ENCODE measurements at places on chromosomes 12 and 14.
A peak's percentile ranks its signal among the peaks of the same experiment; 100 is the strongest.

DNA sequence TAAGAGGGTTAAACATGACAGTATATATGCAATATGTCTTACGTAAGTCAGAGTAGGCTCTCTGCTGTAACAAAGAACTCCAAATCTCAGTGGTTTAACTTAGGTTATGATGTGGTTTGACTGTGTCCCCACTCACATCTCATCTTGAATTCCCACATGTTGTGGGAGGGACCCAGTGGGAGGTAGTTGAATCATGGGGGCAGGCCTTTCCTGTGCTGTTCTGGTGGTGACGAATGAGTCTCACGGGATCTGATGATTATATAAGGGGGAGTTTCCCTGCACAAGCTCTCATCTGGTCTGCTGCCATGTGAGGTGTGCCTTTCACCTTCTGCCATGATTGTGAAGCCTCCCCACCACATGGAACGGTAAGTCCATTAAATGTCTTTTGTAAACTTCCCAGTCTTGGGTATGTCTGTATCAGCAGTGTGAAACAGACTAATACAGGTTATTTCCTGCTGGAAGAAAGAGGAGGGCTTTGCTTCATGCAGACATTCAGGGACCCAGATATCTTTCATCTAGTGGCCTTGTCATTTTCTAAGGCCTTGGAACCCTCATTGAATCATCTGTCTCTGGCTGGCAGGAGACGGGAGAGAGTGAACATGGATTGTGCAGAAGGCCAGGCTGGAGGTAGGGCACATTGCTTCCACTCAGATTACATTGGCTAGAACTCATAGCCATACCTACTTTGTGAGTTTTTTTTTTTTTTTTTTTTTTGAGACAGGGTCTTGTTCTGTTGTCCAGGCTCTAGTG is 96.1 kb downstream of the CRADD start:
- H3K4me1 ChIP-seq: peaks cover 17% of the 10 kb centered on the region
- no peak for DNase-seq
- H3K36me3 ChIP-seq: no peaks in the 10 kb centered on the region
- H3K27me3 ChIP-seq: no peaks in the 10 kb centered on the region
- H3K27ac ChIP-seq: no peak overlapping the region

GRCh38 chr14:104821971-104822608 is 21.2 kb downstream of the ZBTB42 start:
- H3K4me3 ChIP-seq: no peak overlapping the region
- no peak for DNase-seq
- no peaks in the 10 kb centered on the region for H3K27me3 ChIP-seq
- H3K36me3 ChIP-seq: no peaks in the 10 kb centered on the region

DNA sequence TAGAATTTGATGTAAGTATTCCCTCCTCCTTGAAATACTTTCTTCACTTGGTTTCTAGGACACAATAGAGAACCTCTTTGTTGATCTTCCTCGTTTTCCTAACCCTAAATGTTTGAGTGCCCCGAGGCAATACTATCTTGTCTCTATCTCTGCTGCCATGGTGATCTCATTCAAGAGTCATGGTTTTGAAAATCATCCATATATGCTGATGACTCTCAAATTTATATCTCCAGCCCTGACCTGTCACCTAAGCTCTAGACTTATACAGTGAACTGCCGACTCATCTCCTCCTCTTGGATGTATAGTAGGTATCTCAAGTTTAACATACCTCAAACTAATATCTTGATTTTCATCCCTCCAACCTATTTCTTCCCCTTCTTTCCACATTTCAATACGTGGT is 71.4 kb downstream of the RIC8B start:
- DNase-seq: no peak
- no peaks in the 10 kb centered on the region for H3K36me3 ChIP-seq
- H3K27me3 ChIP-seq: no peaks in the 10 kb centered on the region
- no peak overlapping the region for H3K27ac ChIP-seq
- no peaks in the 10 kb centered on the region for H3K4me1 ChIP-seq

- no peaks in the 10 kb centered on the region for H3K4me1 ChIP-seq
- H3K27ac ChIP-seq: no peak overlapping the region
- no peaks in the 10 kb centered on the region for H3K36me3 ChIP-seq
- DNase-seq: no peak
- no peak overlapping the region for H3K4me3 ChIP-seq
Observed at GRCh38 chr14:72128629-72129028, 196.4 kb downstream of the RGS6 start.

DNA sequence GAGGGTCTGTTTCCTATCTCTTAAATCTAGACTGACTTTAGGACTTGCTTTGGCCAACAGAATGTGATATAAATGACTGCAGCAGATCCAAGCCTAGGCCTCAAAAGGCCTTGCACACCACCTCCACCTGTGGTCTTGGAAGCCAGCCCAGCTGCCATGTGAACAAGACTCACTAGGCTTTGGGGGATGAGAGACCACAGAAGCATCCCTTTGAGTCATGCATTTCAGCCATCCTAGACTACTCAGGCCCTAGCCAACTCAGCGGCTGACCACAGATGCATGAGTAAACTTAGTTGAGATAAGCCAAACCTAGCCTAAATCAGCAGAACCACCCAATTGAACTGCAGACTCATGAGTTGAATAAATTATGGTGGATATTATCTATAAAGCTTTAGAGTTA is 87.7 kb downstream of the KCNH5 start:
- H3K36me3 ChIP-seq: no peaks in the 10 kb centered on the region
- H3K27me3 ChIP-seq: no peaks in the 10 kb centered on the region
- no peak overlapping the region for H3K4me3 ChIP-seq
- no peak for DNase-seq

DNA sequence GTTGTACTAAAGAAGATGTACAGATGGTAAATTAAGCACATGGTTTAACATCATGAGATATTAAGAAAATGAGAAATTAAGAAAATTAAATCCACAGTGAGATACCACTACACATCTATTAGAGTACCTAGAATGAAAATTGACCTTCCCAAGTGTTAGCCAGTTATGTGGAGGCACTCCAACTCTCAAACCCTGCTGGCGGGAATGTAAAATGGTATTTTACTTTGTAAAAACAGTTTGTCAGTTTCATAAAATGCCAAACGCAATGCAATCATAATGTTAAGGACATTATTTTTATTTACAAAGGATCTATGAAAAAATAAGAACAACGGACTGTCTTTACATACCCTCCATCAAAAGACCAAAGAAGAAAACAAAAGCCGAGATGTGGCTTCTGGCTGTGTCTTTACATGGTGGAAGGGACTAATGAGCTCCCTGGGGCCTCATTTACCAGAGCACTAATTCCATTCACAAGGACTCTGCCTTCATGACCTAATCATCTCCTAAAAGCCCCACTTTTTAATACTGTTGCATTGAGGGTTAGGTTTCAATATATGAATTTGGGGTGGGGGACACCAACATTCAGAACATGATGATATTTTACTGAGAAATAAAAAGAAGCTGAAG is 1178.7 kb downstream of the AACS start:
- H3K4me3 ChIP-seq: no peak overlapping the region
- no peak for DNase-seq
- no peaks in the 10 kb centered on the region for H3K4me1 ChIP-seq

DNA sequence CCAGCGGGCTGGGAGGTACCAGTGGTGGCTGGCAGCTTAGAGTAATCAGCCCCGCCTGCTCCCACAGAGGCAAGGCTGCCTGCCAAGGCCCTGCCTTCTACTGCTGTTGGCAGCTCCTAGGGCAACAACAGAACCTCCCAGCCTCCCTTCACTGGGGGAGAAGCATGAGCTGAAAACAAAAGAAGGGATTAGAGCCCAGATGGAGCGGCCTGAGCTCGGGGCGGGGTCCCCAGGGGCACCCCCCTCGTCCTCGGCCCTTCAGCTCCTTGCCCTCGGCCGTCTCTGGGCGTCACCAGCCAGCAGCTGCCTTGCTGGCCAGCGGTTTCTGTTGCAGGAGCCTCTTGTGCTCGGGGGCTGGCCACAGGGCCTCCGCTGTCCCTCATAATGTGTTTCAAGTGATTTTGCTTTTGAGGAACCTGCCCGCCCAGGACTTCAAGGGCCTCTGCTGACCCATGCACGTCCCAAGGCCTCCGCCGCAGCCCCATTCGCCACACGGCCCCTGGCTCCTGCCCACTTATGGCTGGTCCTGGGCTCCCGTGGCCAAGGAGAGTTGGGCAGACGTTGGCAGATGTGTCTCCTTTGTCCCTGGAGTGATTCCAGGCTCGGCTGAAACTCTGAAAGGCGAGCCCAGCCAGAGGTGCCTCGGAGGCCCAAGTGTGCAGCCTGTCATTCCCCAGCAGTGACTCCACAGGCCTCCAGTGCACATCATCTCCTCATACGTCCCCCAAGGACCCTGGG is 49.7 kb downstream of the PSMA6 start:
- H3K4me1 ChIP-seq: peaks cover 70% of the 10 kb centered on the region
- H3K27ac ChIP-seq: peak overlapping the region; percentile 91
- H3K4me3 ChIP-seq: peak overlapping the region; percentile 35

DNA sequence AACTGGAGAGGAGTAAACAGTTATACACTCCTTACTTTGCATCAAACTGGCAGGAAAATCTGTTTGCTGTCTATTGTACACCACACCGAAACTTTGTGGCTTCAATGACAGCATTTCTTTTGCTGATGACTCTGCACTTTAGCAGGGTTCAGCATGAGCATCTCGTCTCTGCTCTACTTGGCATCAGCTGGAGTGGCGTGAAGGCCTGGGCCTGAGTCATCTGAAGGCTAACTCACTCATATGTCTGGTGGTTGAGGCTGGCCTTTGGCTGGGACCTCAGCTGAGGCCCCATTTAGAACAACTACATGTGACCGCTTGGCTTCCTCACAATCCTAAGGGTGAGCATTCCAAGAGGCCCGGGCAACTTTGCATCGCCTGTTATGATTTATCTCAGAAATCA is 28.7 kb upstream of the REP15 start:
- no peak overlapping the region for H3K4me3 ChIP-seq
- no peaks in the 10 kb centered on the region for H3K36me3 ChIP-seq

GRCh38 chr14:22184157-22184829 is 404.7 kb downstream of the DAD1 start:
- peaks cover 13% of the 10 kb centered on the region for H3K4me1 ChIP-seq
- DNase-seq: no peak
- H3K4me3 ChIP-seq: no peak overlapping the region
- H3K36me3 ChIP-seq: no peaks in the 10 kb centered on the region
- no peaks in the 10 kb centered on the region for H3K27me3 ChIP-seq

DNA sequence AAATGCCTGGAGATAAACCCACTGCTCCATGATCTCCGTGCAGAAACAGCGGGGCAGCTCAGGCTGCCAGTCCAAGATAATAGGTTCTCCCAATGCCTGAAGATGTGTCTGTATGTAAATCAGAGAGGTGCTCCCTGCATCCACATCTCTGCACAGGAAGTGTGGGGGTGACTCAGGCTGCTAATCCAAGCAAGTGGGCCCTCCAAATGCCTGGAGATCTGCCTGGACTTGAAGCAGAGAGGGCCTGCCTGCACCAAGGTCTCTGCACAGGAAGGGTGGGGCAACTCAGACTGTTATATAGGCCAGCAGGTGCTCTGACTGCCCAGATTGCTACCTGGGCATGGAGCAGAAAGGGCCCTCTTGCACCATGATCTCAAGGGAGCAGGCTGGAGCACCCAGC is 504.7 kb downstream of the LRFN5 start:
- H3K27me3 ChIP-seq: no peaks in the 10 kb centered on the region
- no peaks in the 10 kb centered on the region for H3K36me3 ChIP-seq
- no peaks in the 10 kb centered on the region for H3K4me1 ChIP-seq
- no peak overlapping the region for H3K27ac ChIP-seq
- no peak overlapping the region for H3K4me3 ChIP-seq
- no peak for DNase-seq

GRCh38 chr14:35786856-35787255 is 22.2 kb downstream of the RALGAPA1 start:
- H3K4me3 ChIP-seq: no peak overlapping the region
- H3K4me1 ChIP-seq: peaks cover 8% of the 10 kb centered on the region
- DNase-seq: no peak
- H3K36me3 ChIP-seq: no peaks in the 10 kb centered on the region

GRCh38 chr12:21547437-21547836 is 21.3 kb downstream of the SPX start:
- no peaks in the 10 kb centered on the region for H3K27me3 ChIP-seq
- H3K27ac ChIP-seq: no peak overlapping the region
- no peak overlapping the region for H3K4me3 ChIP-seq
- DNase-seq: no peak
- no peaks in the 10 kb centered on the region for H3K4me1 ChIP-seq

DNA sequence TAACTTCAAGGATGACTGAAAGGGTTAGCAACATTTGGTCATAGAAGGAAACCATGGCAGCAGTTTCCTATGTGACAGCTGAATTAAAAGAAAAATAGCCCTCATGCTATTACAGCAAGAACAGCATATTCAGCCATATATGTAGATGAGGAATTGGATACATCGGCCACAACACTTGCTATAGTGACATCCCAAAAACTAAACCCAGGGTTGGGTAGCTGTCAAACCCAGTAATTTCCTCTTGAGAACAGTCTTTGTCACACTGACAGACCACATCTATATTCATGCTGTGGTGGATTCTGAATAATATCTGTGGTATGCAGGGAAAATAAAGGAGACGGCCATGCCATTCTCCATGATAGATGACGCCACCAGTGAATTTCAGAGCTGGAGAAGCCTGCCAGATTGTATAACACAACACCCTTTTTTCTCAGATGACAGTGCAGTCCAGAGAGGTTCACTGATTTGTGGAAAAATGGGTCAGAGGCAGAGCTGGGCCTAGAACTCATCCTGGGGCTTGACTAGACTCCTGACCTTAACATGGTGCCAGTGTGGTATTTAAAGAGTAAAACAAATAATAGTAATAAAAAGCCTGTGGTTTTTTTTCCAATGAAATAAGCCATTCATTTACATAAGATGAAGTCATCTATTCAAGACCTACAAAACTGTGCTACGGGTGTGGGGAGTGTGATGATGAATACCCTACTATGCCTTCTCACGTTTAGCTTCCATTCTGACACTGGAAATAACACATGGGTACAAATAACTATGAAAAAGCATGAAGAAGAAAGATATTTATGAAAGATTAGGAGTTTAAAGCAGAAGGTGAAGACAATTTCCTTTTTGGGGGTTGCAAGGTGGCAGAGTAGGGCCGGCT is 32.3 kb downstream of the EFCAB11 start:
- no peaks in the 10 kb centered on the region for H3K27me3 ChIP-seq
- H3K36me3 ChIP-seq: no peaks in the 10 kb centered on the region
- no peak overlapping the region for H3K27ac ChIP-seq
- H3K4me1 ChIP-seq: no peaks in the 10 kb centered on the region
- H3K4me3 ChIP-seq: no peak overlapping the region

- H3K36me3 ChIP-seq: no peaks in the 10 kb centered on the region
- H3K27ac ChIP-seq: peak overlapping the region; percentile 91
- DNase-seq: no peak
- peaks cover 30% of the 10 kb centered on the region for H3K4me1 ChIP-seq
- no peaks in the 10 kb centered on the region for H3K27me3 ChIP-seq
- H3K4me3 ChIP-seq: peak overlapping the region; percentile 63
Observed at GRCh38 chr14:53953828-53954550, 2.6 kb downstream of the BMP4 start.

GRCh38 chr12:74499192-74499591 is 38.4 kb upstream of the ATXN7L3B start:
- DNase-seq: no peak
- H3K27me3 ChIP-seq: no peaks in the 10 kb centered on the region
- no peak overlapping the region for H3K27ac ChIP-seq
- H3K36me3 ChIP-seq: no peaks in the 10 kb centered on the region
- no peaks in the 10 kb centered on the region for H3K4me1 ChIP-seq

- H3K36me3 ChIP-seq: no peaks in the 10 kb centered on the region
- peak overlapping the region; percentile 33 for H3K27ac ChIP-seq
- DNase-seq: no peak
- no peaks in the 10 kb centered on the region for H3K27me3 ChIP-seq
- peaks cover 65% of the 10 kb centered on the region for H3K4me1 ChIP-seq
Observed at GRCh38 chr12:122841544-122842321, 6.5 kb downstream of the HIP1R start.
